ENCODE measurements at places on chromosomes 7 and 10. TPM values are rescaled to one million over a fixed set of nuclear protein-coding genes. Genes with fewer than 3 reads are reported as not detected.

GRM3 gene
- not detected for total RNA-seq

NPSR1 gene
- total RNA-seq, result not detected

GNA12 gene
- total RNA-seq, result 20.8 TPM

GPR15LG gene
- total RNA-seq, result not detected

BAMBI gene
- 2.4 TPM for total RNA-seq

FOXI2 gene
- total RNA-seq, result not detected

KIF11 gene
- total RNA-seq, result 18.5 TPM

TUBAL3 gene
- total RNA-seq, result not detected

ANKRD30A gene
- not detected for total RNA-seq

CYP3A4 gene
- total RNA-seq, result not detected

ADAM22 gene
- total RNA-seq, result 0.26 TPM

SRRM3 gene
- total RNA-seq, result 3.3 TPM

PAPSS2 gene
- total RNA-seq, result 102 TPM

ARMC3 gene
- total RNA-seq, result not detected

DYNC1I1 gene
- 14.0 TPM for total RNA-seq

POU6F2 gene
- not detected for total RNA-seq

ELMO1 gene
- total RNA-seq, result 46.7 TPM

C1QL3 gene
- 0.76 TPM for total RNA-seq

MMD2 gene
- total RNA-seq, result not detected

TMEM184A gene
- under 0.01 TPM for total RNA-seq

PRPS1L1 gene
- not detected for total RNA-seq

PNLIP gene
- not detected for total RNA-seq

LGI1 gene
- not detected for total RNA-seq

WIPF3 gene
- not detected for total RNA-seq

PAXIP1 gene
- 4.5 TPM for total RNA-seq

ANKRD61 gene
- total RNA-seq, result under 0.01 TPM

LIPJ gene
- not detected for total RNA-seq

FAM25A gene
- total RNA-seq, result not detected

Data from dermis microvascular lymphatic vessel endothelial cell (primary cell).